ENCODE measurements at places on chromosomes 7 and 10.

GRCh38 chr7:116731023-116731395 lies 59.0 kb downstream of the MET start:
- no peak for DNase-seq

- DNase-seq: no peak
Measured at GRCh38 chr7:99447943-99448342, 9.2 kb downstream of the CPSF4 start.

DNA sequence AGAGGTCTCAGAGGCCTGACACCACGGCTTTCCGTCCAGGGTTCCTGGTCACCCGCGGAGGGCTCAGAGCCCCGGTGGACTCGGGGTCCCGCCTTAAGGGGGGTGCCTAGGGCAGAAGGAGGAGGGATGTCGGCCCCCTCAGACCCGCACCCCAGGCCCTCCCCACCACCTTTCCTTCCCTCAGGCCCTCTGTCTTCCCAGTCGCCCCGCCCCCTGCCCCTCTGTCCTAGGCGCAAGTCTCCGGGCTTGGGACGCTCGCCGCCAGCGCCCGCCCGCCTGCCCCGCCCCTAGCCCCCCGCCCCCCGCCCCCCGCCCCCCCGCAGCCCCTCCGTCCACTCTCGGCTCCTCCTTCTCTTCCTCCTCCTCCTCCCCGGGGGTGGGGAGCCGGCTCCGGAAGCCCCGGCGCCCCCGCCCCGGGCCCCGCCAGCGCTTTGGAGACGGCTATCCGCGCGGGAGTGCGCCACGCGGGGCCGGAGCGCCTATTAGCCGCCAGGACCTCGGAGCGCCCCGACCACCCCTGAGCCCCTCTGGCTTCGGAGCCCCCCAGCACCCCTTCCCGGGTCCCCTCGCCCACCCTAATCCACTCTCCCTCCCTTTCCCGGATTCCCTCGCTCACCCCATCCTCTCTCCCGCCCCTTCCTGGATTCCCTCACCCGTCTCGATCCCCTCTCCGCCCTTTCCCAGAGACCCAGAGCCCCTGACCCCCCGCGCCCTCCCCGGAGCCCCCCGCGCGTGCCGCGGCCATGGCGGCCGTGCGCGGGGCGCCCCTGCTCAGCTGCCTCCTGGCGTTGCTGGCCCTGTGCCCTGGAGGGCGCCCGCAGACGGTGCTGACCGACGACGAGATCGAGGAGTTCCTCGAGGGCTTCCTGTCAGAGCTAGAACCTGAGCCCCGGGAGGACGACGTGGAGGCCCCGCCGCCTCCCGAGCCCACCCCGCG lies at the start of gene AEBP1:
Gene AEBP1, plus strand, starts transcription at position 423 of the 937 bp plus-strand sequence. Its CDS starts 321 bp downstream, at position 744.
- no peak for DNase-seq

GRCh38 chr10:65786279-65786678 lies 1139.6 kb upstream of the LRRTM3 start:
- no peak for DNase-seq

DNA sequence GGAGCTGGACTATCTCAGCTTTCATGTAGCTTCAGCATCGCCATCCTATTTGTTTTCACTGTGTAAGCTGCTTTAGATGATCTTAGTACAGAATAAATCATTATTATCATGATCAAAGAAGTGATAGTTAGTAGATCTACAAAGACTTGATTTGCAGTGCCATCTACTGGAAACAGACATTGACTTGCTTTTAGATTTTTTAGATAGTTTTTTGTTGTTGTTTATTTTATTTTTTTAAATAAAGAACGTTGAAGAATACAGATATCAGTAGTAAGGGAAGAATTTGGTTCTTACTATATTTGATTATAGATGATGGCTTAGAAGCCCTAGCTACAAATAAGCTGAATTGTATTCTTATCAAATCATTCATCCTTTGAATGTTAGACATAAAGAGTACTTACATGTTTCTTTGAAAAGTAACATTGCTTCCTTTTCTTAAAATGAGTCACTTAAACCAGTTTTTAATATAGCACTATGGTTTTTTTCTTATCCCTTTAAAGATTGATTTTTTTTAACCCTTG lies 6.3 kb upstream of the SFMBT2 start:
- DNase-seq: no peak

DNA sequence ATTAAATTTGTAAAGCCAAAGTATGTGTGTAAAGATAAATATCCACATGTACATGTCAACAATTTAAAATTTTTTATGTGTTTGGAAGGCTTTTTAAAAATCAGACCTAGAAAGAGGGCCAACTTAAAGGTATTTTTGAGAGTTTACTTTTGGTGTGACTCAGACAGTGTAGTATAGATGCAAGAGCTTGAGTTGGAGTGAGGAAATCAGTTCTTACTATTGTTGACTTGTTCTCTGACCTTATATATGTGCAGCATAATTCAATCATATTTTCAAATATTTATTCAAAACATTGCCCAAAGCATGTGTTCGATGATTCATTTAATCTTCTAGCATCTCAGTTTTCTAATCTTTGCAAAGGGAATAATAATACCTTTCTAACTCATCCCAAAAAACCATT lies 243.7 kb upstream of the PRKCQ start:
- no peak for DNase-seq

DNA sequence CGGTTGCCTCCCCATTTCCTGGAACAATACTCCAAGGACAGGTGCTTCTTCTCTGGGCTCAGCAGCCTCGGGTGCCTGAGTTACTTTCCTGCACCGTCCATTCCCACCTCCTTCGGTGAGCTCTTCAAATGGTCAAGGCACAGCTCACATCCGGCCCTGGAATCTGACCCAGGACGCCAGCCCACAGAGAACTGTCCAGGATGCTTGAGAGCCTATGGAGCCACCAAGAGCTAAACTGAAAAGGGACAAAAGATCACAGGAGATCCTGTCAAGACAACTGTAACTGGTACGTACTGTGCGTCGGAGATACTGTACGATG lies 72.5 kb downstream of the CTBP2 start:
- DNase-seq: no peak

DNA sequence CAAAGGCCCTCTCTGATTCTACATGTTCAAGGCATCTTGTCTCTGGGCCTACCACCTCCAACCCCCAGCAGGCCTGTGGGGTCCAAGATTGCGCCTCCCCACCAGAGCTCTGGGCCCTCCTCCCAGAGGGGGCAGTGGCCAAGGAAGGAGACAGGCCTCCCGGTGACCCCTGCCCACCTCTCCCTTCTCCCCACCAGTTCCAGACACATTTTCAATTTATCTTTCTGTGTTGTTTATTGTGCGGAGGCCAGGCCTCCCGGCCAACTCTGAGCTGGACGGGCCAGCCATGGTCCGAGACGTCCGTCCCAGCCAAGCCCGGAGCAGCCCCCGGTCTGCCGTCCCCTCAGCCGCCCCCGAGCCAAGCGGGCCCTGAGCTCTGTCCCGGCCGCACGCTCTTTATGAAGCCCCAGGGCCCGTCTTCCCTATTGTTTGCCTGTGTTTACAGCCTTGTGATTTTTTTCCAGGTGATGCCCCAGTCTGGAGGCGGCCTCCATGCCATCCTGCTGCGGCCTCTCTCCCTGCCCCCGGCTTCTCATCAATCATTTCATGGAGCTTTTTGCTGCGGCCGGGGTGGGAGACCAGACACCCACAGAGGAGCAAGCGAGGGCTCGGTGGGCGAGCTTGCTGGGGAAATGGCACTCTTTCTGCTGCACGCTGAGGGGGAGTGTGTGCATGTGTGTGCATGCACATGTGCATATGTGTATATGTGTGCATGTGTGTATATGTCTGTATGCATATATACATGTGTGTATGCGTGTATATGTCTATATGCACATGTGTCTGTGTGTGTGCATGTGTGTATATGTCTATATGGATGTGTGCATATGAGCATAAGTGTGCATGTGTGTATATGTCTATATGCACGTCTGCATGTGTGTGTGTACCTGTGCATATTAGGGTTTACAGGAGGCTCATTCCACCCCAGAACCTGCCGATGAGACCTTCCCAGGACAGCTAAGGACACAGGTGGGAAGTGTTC lies 52.7 kb upstream of the ELN start:
- DNase-seq: no peak

DNA sequence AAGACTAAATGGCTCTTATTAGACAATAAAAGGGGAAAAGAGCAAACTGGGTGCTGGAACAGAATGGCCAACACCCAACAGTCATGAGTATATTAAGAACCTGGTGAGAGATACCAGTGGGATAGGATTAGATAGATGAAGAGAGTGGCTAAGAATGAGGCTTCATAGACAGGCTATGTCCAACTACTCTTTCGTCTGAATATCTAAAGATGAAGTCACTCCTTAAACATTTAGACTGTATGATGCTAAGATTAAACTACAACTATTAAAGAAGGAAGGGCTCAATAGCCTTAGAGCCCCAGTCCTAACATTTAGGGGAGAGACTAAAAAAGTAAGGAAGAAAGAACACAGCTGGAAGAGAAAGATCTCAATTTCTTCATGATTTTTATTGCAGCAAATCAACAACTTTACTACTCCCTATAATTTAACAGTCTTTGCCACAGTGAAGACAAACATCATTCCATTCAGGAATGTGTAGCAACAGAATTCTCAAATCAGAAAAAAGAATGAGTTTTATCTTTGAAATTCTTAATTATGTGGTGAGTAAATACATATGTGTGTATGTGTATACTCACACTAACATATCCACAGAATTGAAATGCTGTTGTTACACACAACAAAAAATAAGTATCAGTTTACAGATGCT lies 45.6 kb downstream of the CACNA2D1 start:
- no peak for DNase-seq

Data from stimulated activated CD4-positive, alpha-beta T cell treated with anti-CD3 and anti-CD28 coated beads, Interleukin-15, amount 100 ng/mL, for 1 hour (primary cell).